Neural crest cell (in vitro differentiated cells): ENCODE measurements at places on chromosomes 2 and 18. TPM values are rescaled to one million over a fixed set of nuclear protein-coding genes. Genes with fewer than 3 reads are reported as not detected.

Gene TEX261
- total RNA-seq: 57.2 and 58.4 TPM in 2 replicates

Gene GRP
- total RNA-seq: not detected in 2 replicates

Gene ANKRD62
- not detected in 2 replicates for total RNA-seq

Gene NGEF
- total RNA-seq: 0.96 and 1.5 TPM in 2 replicates

Gene ABCG5
- not detected in 2 replicates for total RNA-seq

GRCh38 chr2:66581339-66582103 lies 146.6 kb downstream of the MEIS1 start:
- DNase-seq: peak; percentile 47

GRCh38 chr2:88437010-88437409 lies 15.5 kb downstream of the FOXI3 start:
- DNase-seq: no peak

GRCh38 chr2:241964133-241964532 lies 94.6 kb downstream of the RTP5 start:
- DNase-seq: no peak

GRCh38 chr2:153532140-153532539 lies 53.6 kb upstream of the RPRM start:
- DNase-seq: no peak

- peak; percentile 28 for DNase-seq
Measured at GRCh38 chr2:32009516-32010256, 1.1 kb downstream of the MEMO1 start.

DNA sequence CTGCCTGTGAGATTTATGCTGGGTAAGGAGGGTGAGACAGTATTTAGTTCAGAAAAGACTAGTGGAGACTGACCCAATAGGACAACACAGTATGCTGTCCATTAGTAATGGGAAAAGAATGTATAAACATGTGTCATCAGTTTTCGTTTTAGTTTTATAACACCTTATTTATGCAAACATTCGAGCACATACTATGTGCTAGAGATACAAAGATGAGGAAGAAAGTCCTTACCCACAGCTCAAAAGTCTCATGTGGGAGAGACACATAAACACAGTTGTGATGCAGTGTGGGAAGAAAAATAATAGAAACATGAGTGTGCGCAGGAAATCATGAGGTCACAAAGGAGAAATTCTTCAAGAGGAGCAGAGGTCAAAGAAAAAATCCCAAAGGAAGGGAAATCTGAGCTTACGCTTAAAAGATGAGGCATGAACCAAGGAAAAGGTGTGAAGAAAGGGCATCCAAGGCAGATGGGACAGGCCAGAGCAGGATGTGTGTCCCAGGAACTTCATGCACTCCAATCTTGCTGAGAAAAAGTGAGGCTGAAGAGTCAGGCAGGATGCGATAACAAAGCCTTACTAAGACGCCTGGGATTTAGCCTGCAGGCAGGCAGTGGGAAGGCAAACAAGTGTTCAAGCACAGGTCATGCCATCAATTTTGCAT lies 8.1 kb downstream of the METTL21A start:
- DNase-seq: no peak

- no peak for DNase-seq
Measured at GRCh38 chr2:64311191-64311910, 142.6 kb upstream of the LGALSL start.

DNA sequence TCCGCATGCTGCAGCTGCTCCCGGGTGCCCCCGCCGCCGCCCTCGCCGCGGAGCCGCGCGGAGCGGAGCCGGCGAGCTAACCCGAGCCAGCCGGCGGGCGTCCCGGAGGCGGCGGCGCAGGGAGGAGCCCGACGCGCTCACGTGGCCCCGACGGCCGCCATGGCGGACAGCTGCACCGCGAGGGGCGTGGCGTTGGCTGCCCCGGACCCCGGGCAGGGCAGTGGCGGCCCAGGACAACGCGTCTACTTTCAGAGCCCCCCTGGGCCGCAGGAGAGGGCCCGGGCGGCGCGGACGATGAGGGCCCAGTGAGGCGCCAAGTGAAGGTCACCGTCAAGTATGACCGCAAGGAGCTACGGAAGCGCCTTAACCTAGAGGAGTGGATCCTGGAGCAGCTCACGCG lies 30.0 kb upstream of the CCNYL1 start:
- DNase-seq: peak; percentile 3

DNA sequence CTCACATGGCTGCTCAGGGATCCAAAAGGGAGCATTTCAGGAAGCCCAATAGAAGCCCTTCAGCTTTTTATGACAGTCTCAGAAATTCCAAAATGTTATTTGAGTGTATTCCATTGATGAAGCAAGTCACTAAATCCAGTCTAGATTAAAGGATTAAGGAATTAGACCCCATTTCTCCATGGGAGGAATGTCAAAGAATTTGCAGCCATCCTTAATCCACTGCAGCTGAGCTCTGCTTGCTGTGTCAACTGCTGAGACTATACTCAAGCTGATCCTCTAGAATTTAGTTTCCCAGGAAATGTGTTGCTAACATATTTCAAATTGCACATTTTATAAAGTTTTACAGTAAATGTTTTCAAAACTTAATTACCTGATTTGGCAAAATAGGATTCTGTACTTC lies 28.4 kb upstream of the C2orf69 start:
- DNase-seq: no peak
